ENCODE measurements at places on chromosomes 4 and X.

DNA sequence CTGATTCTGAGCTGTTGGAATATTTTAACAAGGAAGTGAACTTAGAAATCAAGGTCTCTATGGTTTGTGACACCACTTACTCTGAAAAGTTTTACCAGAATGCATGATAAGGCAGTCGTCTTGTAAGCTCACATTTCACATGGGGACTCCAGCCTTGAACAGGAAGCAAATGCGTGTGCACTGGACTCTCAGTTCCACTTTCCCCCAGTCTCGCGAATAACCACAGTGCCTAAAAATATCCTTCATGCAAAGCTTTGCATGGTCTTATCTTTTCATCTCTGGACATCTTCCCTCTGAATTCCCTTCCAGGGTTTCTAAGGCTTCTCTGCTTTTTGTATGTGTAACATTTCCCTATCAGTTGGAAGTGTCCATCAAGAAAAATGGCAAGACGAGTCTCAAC, 581.8 kb downstream of the NLGN4X start:
- DNase-seq = no peak

DNA sequence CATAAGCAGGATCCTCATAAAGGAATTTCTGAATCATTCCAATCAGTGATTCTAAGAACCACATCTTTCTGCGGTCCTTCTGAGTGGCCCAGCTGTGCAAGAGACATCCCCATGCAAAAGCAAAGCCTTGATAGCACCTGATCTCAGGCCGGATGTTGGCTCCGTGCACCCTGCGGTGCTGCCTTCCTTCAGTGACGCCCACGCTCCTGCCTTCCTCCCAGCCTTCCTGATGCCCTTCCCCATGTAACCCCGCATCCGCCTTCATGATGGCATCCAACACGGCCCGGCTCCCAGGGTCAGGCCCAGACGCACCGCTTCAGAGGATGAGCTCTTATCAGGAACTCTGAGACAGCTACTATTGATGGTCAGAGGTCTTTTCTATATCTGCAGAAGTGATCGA, 20.4 kb upstream of the CYP4V2 start:
- no peak for DNase-seq

GRCh38 chrX:1281521-1281920, 12.9 kb downstream of the CSF2RA start:
- no peak for DNase-seq

DNA sequence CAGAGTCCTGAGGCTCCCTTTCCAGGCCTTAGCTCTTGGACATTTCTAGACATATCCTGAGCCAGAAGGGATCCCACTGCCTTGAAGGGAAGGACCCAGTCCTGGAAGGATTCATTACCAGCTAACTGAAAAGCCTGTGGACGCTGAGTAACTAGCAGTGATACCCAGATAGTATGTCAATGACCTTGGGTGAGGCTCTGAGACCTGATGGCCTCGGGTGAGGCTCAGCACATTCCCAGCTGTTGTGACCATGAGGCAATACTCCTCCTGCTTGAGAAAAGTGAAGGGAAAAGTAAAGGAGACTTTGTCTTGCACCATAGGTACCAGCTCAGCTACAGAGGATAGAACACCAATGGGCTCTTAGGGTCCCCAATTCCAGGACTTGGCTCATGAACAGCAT, 268.1 kb downstream of the DKK2 start:
- no peak for DNase-seq

DNA sequence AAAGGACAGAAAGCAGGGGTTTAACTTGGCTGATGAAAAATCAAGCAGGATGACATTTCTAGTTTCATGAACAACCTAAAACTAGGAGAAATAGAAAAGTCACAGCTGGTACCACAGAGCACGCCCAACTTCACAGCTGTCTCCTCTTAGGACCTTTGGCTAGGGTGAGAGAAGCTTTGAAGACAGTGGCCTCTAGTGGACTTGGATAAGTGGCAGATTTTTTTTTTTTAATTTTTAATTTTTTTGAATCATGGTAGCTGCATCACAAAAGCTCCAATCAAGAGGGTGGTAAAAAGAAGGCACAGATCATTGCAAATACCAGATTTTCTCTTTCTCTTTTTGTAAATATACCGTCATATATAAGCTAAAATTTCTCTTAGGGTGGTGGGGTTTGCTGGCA, 20.2 kb upstream of the MAP3K15 start:
- DNase-seq = no peak

DNA sequence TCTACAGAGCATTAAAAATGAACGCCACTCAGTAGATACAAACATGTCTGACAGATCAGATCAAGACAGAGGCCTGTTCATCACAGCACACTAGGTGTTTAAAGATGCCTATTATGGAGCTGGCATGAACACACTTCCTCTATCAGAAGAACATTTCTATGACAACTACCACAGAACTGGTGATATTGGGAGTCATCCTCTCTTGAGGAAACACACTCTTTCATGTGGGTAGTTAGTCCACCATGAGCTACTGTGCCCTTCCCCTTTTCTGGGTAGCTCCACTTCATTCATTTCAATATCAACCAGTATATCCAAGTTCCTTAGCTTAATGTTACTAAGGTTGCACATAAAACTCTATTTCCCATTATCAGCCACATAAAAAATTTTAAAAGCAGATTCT, 46.7 kb downstream of the MAOB start:
- no peak for DNase-seq

GRCh38 chr4:6017030-6017429, 1.2 kb downstream of the C4orf50 start:
- DNase-seq = no peak

- no peak for DNase-seq
These were observed 928.9 kb downstream of the ARAP2 start for GRCh38 chr4:35315419-35315818.

GRCh38 chrX:20067709-20068561, 48.8 kb downstream of the MAP7D2 start:
- no peak for DNase-seq

DNA sequence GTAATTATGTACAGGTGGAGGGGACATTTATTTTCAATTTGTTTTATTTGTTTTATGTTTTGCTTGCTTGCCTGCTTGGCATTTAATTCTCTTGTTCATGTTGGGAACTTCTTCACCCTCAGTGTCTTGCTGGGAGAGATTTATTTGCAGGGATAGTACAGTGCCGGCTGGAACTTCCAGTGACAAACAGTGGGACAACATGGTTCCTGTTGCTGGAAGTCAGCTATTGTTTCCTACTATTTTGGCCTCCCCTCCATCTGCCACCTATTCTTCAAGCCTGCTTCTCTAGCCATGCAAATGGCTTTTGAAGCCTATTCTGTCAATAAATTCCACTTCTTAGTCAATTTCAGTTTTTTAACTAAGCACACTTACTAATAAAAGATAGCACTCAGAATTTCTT, 105.4 kb upstream of the BANK1 start:
- DNase-seq = no peak

GRCh38 chr4:56908206-56909085, 746 bp downstream of the REST start:
- peak; percentile 77 for DNase-seq

DNA sequence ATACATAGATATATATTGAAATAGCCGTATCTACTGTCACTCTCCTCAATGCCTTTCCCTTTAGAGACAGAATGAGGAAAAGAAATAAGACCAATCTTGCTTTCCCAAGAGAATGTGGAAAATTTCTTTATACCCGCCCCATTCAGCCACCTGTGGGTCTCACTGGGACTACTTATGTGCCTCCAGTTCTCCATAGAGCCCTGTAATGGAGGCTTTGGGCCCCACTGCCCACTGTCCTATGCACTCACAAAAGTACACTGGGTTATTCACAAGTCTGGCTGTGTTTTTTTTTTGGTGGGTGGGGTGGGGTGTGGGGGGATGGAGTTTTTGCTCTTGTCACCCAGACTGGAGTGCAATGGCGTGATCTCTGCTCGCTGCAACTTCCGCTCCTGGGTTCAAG, 70.4 kb upstream of the ELOVL6 start:
- no peak for DNase-seq

GRCh38 chr4:134740290-134740689, 538.7 kb upstream of the PABPC4L start:
- no peak for DNase-seq

GRCh38 chr4:24380957-24381665, 203.2 kb downstream of the DHX15 start:
- DNase-seq = no peak

- DNase-seq = no peak
These were observed 17.0 kb upstream of the LNX1 start for GRCh38 chr4:53608242-53608641.

- no peak for DNase-seq
These were observed 11.4 kb downstream of the FTSJ1 start for GRCh38 chrX:48487362-48487798.

DNA sequence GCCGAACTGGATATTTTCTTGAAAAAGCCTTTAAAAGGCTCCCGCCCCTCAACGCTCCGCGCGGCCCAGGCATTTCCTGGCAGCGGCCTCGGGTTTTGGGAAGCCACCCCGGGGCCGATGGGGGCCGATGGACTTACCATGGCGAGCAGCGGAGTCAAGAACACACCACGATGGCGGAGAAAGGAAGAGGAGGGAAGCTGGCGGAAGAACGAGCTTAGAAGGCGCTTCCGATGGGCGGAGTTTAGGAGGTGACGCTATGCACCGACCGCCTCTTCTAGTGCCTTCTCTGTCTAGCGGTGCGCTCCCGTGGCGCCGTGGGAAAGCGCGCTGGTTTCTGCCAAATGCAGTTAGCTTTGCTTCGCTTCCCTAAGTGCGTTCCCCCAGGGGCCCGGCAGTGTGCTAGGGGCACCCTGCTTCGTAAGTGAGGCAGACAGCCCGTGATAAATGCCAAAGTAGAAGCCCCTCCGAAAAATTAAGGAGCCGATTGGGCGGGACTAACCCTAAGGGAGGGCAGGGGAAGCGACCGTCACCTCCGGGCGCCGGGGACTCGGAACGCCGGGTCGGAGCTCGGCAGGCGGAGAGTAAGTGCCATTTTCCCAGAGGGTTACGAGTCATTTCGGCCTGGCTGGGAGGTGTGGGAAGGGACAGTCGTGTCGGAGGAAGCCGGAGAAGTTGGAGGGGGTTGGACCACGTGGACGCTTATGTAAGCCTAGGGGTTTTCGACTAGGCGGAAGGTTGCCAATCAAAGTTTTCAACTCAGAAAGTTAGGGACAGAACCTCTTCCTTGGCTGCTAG, at the start of gene RPL39:
Gene RPL39 (minus strand): TSS at position 194 of the 795 bp plus-strand sequence. CDS start 54 bp downstream, at position 140.
- DNase-seq = peak; percentile 87

- peak; percentile 10 for DNase-seq
These were observed 674 bp downstream of the SEC24B start for GRCh38 chr4:109434007-109434971.

GRCh38 chrX:136185401-136186022, 38.2 kb downstream of the FHL1 start:
- no peak for DNase-seq

GRCh38 chrX:3748052-3748559, 34.7 kb upstream of the PRKX start:
- no peak for DNase-seq

- DNase-seq = peak; percentile 82
These were observed 632 bp downstream of the PLP2 start for GRCh38 chrX:49172280-49172780.

GRCh38 chr4:133996431-133997121, 205.0 kb downstream of the PABPC4L start:
- DNase-seq = no peak

DNA sequence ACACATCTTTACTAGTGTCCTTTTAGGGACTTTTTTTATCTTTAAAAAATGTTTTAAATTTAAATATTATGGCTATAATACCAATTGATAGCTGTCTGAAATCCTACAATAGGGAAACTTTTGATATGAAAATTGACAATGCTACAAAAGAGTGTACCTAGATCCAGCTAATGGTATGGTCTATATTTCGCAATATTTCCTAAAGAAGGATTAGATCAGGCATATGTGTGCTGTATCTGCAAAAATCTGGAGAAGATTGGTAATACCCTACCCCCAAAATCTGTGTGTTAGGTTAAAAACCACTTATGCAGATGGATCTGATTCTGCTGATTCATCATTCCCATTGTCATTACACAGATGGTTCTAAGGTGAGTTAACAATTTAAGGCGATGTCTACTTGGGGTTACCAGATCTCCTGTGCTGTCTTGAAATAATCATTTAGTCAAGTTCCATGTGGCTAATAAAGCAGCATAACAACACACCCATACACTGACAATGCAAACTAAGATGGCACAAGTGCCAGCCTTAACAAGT, 137.1 kb downstream of the GASK1B start:
- DNase-seq = no peak

DNA sequence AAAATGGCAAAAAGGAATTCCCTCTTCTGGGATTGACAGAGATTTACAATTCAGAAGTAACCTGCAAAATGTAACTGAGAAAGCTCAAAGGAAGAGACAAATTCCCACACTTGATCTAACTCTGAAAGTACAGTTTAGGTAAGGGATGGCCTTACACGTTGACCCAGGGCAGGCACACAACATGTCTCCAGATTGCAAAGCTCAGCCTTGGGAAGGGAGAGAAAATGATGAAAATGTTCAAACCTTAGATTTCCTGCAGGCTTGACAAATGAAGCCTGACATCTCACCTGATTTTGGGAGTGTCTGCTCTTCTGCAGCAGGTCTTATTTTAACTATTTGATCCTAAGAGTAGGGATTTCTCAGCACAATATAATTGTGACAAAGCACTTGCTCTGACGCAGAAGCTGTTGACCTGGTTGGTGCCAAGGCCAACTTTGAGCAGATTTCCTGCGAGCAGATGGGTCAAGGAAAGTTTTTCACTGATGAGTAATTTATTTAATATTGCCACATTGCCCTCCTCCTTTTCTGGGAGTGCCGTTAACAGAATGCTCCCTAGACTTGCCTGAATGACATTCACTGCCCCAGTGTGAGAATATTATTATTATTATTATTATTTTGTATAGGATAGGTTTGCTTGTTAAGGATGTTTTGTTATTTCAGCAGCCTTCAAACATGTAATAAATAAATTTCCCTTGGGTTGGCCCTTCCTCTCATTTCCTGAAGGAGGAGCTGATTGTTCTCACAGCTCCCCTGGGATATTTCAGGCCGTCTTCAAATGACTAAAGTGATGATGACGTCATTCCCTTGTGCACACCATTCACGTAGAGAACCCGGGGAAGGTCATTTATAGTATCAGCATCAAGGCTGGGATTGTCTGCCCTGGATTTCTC, 157.1 kb downstream of the VEGFC start:
- DNase-seq = no peak

- DNase-seq = no peak
These were observed 48.1 kb upstream of the IL13RA1 start for GRCh38 chrX:118679290-118679689.

DNA sequence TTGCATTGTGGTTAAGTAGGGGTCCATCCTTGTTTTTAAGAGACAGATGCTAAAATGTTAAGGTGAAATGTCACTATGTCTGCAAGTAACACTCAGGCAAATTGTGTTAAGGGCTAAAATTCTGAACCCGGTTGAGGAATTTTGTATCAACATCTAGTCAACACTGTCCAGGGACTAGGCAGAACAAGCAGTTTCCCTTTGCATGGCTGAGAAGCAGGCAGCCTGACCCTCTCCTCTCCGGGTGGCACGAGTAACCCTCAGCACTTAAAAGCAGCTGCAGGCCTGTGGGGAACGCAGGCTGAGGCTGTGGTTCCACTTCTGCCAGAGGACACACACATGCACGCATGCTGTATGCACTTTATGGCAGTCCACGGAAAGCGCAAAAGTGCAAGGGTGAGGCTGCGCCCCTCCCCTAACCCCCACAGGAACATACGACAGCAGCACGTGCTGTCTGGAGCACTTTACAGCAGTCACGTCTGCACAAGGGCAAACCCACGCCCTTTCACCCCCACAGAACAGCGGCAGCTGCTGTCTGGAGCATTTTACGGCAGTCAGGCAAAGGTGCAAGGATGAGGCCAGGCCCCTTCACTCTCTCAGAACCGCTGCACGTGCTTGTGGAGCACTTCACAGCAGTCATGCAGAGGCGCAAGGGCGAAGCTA, 619 bp upstream of the MPC1L start:
- DNase-seq = no peak

GRCh38 chr4:155582041-155582440, 84.6 kb upstream of the GUCY1A1 start:
- DNase-seq = no peak

All from activated CD4-positive, alpha-beta T cell treated with anti-CD3 and anti-CD28 coated beads, Interleukin-10, Interleukin-2, amounts not matched to agents 100 ng/mL and 50 ng/mL, durations not matched to agents 16 hours and 8 hours (primary cell).